ENCODE measurements at places on chromosomes 6 and 20.

DNA sequence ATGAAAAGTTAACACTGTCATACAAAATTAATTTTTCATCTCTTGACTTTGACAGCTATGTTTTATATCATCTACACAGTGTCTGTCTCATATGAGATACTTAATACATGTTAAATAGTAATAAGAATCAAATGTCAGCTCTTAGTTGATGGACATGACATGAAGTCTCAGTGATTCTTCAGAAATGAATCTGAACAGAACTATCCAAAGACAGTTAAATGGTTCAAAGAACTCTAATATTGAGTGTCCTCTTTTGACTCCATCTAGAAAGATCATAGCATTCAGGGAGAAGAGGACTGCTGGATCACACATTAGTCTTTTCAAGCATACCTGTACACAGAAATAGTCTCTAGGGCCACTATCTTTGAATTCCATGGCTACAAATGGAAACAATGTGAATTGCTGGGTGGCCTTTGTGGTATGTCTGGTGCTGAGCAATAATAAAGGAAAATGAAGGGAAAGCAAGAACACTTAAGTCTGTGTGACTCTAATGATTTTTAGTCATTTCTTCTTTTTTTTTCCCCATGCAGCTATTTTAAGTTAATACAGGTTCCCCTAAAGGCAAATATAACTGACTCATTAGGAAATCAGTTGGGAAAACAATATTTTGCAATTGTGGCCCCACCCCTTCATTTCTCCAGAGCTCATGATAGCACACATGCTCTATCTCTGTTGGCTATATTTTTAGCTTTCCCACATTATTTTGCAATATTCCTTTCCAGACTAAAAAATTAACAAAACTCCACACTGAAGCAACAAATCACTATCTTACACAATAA lies 367.5 kb downstream of the GRIK2 start:
- peak; percentile 88 for DNase-seq

- peak; percentile 57 for DNase-seq
Observed at GRCh38 chr6:134853111-134854055, 96.5 kb downstream of the ALDH8A1 start.

- peak; percentile 70 for DNase-seq
Observed at GRCh38 chr6:53956068-53956711, 155.1 kb upstream of the MLIP start.

DNA sequence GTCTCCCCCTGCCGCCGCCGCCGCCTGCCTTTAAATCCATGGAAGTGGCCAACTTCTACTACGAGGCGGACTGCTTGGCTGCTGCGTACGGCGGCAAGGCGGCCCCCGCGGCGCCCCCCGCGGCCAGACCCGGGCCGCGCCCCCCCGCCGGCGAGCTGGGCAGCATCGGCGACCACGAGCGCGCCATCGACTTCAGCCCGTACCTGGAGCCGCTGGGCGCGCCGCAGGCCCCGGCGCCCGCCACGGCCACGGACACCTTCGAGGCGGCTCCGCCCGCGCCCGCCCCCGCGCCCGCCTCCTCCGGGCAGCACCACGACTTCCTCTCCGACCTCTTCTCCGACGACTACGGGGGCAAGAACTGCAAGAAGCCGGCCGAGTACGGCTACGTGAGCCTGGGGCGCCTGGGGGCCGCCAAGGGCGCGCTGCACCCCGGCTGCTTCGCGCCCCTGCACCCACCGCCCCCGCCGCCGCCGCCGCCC lies 474 bp downstream of the CEBPB start:
- DNase-seq: peak; percentile 85

DNA sequence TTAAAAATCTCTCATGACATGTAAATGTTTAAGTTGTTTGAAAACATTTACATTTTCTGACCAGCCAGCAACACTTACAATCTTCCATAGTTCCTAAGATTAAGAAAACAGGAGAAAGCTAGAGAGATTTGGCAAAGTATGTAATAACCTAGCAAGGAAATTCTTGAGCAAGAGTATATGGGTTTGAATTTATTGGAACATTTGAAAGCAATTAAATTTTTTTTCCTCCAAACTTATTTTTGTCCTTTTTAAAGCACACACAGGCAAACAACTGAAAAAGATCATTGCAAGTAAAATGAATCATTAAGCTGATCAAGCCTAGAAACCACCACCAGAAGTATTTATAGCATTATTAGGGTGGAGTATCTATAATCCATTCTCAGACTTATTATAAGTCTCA lies 20.1 kb upstream of the ZNF217 start:
- DNase-seq: no peak

DNA sequence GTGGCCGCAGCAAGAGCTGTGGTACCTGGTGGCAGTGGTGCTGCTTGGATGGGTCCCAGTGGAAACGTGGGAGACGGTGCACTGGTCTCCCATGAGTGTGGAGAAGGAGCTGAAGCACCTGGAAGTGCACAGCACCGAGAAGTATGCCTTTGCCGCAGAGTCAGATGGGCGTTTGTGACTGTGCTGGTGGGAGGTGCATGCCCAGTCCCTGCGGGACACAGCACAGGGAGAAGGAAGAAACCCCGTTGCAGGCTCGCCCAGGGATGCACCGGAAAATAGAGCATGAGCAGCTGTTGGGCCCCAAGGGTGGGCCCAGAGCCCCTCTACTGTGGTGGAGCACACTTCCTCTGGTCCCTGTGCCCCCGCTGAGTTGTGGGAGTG lies 19.3 kb upstream of the RGS17 start:
- no peak for DNase-seq

GRCh38 chr6:145331066-145331465 lies 404.3 kb downstream of the EPM2A start:
- no peak for DNase-seq

DNA sequence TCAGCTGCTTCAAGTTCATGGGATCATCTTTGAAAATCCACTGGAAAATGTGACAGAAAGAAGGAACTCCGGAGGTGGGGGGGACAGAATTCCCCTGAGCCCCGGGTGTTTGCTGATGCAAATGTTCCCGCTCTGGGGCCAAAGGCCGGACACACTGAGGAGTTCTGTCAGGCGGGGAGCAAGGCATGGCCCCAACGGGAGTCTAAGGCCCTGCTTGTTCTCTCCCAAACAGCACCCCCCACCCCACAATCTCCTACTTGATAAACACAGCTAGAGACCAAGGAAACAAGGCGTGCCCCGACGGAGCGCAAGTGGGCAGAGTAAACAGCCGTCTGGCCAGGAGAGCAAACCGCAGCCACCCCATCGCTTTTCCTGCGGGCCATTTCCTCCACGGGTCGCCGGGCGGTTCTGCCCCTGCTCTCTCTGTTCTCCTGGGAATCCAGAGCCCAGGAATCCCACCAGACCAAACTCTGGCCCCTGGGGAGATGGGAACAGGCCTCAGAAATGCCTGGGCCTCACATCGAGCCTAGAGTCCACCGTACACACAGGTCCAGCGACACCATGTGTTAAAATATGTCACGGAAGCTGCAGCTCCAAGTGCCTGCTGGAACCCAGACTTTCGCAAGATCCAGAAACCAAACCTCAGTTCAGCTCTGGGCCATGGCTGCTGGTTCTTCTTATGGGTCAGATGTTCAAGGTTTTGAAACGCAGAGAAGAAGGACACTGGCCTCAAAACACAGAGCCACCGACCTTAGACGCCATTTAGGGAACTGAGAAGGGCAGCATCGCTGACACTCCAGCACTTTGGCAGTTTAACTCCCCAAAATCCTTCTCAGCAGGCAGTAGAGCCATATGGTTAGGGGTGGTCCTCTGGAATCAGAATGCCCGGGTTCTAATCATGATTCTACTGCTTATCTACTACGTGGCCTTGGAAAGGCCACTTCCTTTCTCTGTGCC lies 104.2 kb downstream of the PREX1 start:
- DNase-seq: peak; percentile 15

- no peak for DNase-seq
Observed at GRCh38 chr6:89921691-89922090, 27.4 kb downstream of the GJA10 start.

DNA sequence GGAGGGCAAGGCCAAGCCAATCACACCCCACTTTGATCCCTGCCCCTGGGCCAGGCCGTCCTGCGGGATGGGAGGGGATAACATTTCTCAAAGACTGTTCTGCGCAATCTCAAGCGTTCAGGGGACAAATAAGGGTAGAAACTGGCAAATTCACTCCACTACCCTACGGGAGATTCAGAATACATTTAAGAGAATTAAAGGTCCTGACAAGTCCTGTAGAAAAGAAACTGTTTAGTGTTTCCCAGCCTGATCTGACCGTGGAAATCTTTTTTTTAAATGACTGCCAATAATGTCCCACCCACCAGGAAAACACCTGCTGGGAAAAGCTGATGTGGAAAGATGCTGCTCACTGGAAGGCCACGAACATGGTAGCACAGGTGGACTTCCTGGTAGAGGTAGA lies 140.6 kb upstream of the RNF24 start:
- no peak for DNase-seq

DNA sequence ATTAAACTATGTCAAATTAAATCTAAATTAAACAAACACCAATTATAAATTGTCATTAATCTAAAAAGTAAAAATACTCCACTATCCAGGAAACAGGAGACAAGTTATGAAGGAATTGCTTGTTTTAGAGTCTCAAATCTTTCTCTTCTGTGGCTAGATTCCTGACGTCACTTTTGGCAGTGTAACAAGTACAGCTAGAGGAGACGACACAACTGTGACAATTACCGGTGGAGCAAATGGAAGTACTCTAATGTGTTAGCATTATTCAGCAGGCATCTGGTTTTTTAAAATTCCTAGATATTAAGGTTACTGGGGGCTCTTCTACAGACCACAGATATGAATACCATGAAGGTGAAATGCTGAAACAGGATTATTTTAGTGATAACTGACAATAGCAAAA lies 1042.7 kb downstream of the EPHA7 start:
- DNase-seq: no peak

- no peak for DNase-seq
Observed at GRCh38 chr6:82843291-82843885, 222.3 kb downstream of the UBE3D start.

DNA sequence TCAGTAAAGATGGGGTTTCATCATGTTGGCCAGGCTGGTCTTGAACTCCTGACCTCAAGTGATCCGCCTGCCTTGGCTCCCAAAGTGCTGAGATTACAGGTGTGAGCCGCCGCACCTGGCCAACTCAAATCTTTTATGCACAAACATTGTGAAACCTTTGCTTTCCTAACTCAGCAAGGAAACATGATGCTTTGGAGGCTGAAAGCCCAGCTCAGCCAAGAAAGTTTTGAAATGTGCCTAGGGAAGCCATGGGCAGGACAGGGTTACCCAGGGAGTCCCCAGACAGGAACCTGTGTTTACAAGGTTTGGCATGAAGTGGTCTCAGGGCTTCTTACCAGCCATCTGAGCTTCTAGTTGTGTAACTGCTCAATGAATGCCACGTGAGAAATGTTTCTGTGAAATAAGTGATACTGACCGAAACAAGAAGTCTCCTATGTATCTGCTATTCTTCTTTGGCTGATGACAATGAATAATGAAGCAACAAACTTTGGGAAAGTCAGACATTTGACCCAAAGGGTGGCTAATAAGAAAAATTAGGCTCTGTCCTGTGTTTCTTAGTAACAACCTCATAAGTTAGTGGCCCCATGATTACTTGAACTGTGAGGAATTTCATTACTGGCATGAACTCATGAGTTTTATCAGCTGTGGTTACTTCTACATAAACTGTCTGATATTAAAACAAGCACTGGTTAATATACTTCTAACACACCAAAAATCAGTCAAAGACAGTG lies 163.5 kb downstream of the KIF6 start:
- DNase-seq: peak; percentile 8

GRCh38 chr20:32535953-32536823 lies 48.9 kb downstream of the NOL4L start:
- DNase-seq: no peak

- DNase-seq: no peak
Observed at GRCh38 chr20:32036252-32036651, 15.8 kb upstream of the HCK start.

DNA sequence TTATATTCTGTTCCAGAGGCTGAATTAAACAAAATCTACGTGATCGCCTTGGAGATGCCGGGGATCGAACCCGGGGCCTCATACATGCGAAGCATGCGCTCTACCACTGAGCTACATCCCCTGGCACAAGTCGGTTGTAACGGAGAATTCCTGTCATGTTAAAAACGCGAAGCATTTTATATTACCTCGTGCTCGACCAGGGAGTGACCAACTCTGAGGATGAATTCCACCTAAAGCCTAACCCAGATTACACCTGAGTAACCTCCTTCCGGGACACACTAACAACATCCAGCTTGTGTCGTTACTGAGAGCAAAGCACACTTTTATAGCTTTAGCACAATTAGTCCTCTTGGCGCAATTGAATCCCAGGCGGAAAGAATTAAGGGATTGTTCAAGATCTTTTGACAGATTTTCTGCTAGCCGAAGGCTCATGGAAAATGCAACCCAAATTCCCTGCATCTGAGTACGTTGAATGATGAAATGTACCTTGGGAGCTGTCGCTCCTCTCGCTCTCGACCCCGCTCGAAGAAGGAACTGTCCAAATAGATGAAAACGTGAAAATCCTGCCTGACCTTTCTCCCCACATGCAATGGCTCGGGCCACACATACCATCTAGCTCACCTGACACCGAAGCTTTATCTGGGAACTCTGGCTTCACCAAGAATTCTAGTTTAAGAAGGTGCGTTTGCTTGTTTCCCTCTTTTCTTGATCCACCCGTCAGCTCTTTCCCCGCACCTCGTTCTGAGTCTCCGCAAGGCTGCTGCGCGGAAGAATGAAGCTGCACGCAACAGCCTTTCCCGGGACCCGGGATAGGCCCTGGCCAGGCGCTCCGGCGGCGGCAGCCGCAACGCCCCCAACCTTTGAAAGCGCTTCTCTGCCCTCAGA lies 148.3 kb downstream of the GPX5 start:
- DNase-seq: peak; percentile 71

- DNase-seq: no peak
Observed at GRCh38 chr20:16569246-16570153, 3.7 kb downstream of the KIF16B start.

DNA sequence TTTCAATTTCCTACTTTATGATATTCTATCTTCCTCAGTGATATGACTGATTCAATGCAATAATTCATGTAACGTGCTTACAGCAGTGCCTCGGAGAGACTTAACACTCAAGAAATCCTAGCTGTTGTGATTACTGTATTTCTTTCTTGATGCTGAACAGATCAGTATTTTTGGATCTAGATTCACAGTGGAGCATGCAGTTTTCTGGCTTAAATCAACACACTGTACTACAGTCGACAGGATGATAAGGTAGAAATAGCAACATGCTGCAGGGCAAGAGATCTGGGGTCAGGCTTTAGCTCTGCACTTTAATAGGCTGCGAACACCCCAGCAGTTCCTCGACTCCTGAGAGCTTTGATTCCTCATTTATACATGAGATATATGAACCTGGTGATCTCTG lies 161.0 kb downstream of the AIG1 start:
- no peak for DNase-seq

DNA sequence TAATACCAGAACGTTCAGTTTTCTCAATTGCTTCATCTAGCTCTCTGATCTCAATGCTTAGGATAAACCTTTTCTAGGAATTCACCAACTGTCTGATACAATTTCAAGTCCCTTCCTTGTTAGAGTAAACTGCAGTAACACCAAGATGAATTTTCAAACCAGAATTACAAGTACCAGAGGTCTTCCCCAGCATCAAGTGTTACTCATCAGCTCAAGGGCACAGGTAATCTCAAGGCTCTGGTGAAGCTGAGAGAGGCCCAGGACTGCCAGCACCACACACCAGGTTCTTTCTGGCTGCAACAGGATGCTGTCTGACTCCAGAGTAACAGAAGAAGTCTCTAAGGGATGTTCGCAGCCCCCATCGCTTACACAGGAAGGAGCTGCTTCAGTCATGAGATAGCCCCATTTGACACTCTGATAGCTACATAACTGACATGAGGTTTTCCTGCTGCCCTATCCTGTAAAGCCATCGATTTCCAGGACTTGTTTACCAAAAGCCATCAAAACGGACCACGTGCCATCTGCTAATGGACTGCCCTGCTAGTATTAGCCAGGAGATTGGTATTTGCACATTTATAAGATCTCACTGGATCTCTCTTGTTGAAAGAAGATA lies 549.4 kb downstream of the UTRN start:
- DNase-seq: no peak

Data from iris pigment epithelial cell (primary cell).